ENCODE measurements at places on chromosomes 3 and 15. TPM values are rescaled to one million over a fixed set of nuclear protein-coding genes. Genes with fewer than 3 reads are reported as not detected.

Gene CRABP1
- total RNA-seq, result not detected

Gene CXCR6
- 0.32 TPM for total RNA-seq

Gene GOLGA6D
- not detected for total RNA-seq

Gene CCR8
- not detected for total RNA-seq

Gene RAB6B
- 42.4 TPM for total RNA-seq

Gene SLC6A6
- total RNA-seq, result 129 TPM

Gene MED12L
- total RNA-seq, result 5.5 TPM

Gene PRICKLE2
- total RNA-seq, result 12.4 TPM

Gene RFC4
- 6.4 TPM for total RNA-seq

Gene CYP11A1
- 2.5 TPM for total RNA-seq

Gene TGM4
- not detected for total RNA-seq

Gene STAB1
- total RNA-seq, result 52.2 TPM

Gene CCDC39
- not detected for total RNA-seq

Gene ROBO2
- total RNA-seq, result 0.11 TPM

Gene KBTBD12
- 36.6 TPM for total RNA-seq

DNA sequence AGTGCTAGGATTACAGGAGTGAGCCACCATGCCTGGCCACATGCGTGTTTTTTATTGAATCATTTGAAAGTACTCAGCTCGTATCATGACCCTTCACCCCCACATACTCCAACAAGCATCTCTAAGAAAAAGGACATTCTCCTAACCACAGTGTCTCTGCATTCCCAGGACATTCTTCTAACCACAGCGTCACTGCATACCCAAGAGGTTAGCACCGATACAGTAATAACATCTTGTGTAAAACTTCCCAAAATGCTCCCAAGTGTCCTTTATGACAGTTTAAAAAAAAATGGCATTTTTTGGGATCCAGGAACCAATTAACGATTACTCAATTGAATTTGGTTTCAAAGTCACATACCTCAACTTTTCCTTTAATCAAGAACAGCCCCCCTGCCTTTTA lies 39.6 kb downstream of the FLNB start:
- no peak for DNase-seq

GRCh38 chr3:177469216-177469615 lies 271.9 kb upstream of the TBL1XR1 start:
- DNase-seq, result no peak

- no peak for DNase-seq
Measured at GRCh38 chr3:16885593-16886302, 993 bp downstream of the PLCL2 start.

GRCh38 chr15:51754267-51754666 lies 2.9 kb downstream of the TMOD2 start:
- no peak for DNase-seq

- no peak for DNase-seq
Measured at GRCh38 chr15:36888011-36888992, 212.0 kb downstream of the MEIS2 start.

DNA sequence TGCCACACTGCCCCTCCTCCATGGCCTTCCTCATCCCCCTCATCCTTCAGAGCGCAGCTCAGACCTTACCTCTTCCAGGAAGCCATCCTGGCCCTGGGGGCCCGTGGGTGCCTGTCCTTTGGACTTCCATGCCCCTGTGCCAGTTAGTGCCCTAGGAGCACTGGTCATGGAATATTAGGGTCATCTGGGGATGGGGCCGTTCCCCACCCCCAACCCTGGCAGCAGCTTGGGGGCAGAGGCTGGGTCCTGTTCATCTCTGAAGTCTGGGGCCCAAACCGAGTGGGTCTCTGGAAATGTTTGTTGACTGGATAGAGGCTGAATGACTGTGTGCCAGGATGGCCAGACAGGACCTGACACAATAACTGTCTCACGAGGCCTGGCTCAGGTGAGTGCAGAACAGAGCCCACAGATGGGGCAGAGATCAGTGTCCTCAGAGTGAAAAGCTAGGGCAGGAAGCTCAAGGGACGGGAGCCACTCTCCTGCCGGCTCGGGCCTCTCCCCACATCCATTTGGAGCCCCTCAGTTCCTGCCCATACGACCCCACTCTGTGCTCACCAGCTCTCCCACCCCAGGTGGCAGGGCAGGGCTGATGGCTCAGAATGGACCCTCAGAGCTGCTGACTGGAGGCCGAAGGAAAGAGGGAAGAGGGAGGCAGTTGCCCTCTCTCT lies 62.5 kb downstream of the TLE3 start:
- peak; percentile 62 for DNase-seq

- DNase-seq, result peak; percentile 71
Measured at GRCh38 chr3:42544492-42545283, 37.1 kb downstream of the SEC22C start.

- DNase-seq, result no peak
Measured at GRCh38 chr3:187015903-187016638, 85.7 kb downstream of the ST6GAL1 start.

DNA sequence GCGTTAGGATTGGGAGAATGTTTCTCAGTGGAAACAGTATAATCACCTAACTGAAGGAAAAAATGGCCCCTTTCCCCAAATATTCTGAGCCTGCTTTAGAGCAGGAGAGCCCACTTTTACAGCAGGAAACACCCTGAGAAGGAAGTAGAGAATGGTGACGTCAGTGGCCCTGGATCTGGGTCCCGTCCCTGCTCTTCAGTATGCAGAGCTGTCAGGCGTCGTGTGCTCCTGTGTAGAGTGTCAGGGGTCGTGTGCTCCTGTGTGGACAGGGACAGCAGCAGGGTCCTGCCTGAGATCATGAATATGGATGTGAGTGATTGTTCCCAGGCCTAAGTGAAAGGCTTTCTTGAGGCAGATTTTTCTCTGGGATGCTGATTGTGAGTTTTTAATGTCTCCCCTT lies 45.2 kb downstream of the CGNL1 start:
- DNase-seq, result no peak

GRCh38 chr3:172103724-172104123 lies 64.3 kb downstream of the FNDC3B start:
- DNase-seq, result no peak

GRCh38 chr3:85433319-85433718 lies 474.5 kb downstream of the CADM2 start:
- DNase-seq, result no peak

GRCh38 chr15:39736412-39737195 lies 46.0 kb downstream of the FSIP1 start:
- no peak for DNase-seq

- DNase-seq, result peak; percentile 56
Measured at GRCh38 chr15:68411735-68412134, 20.2 kb downstream of the ITGA11 start.

DNA sequence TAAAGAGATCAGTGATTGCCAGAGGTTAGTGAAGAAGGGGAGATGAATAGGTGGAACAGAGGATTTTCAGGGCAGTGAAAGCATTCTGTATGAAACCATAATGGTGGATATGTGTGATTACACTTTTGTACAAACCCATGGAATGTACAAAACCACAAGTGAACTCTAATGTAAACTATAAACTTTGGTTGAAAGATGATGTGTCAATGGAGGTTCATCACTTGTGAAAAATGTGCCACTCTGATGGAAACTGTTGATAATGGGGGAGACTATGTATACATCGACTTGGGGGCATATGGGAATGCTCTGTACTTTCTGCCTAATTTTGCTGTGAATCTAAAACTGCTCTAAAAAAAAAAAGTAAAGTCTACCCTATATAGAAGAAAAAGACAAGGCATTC lies 68.7 kb upstream of the ARHGEF3 start:
- DNase-seq, result no peak

GRCh38 chr3:189292667-189293484 lies 121.1 kb downstream of the TPRG1 start:
- DNase-seq, result no peak

DNA sequence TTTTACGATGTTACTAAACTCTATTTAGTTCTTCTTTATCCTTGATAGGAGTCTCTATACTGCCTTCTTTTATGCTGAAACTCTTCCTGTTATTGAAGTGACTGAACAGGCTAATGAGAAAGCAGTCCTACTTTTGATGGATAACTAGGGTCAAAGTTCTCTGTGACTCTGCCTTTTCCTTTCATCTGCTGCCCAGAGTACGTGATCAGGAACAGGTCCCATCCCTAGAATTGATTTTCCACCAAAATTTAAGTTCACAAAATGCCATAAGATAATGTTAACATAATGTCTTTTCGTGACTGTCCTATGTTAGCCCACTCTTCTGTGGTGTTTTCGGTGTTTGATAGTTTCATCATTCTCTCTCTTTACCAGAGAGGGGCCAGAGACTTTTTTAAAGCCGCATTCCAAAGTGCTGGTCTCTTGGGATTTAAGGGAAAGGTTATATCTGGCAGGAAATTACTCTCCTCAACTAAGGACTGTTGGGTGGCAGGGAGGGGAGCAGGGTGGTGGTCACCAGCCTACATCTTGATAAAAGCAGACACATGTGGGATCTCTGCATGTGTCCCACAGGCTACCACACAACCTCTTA lies 50.3 kb upstream of the PLXND1 start:
- no peak for DNase-seq

GRCh38 chr3:9250236-9250635 lies 790 bp upstream of the SRGAP3 start:
- DNase-seq, result no peak

DNA sequence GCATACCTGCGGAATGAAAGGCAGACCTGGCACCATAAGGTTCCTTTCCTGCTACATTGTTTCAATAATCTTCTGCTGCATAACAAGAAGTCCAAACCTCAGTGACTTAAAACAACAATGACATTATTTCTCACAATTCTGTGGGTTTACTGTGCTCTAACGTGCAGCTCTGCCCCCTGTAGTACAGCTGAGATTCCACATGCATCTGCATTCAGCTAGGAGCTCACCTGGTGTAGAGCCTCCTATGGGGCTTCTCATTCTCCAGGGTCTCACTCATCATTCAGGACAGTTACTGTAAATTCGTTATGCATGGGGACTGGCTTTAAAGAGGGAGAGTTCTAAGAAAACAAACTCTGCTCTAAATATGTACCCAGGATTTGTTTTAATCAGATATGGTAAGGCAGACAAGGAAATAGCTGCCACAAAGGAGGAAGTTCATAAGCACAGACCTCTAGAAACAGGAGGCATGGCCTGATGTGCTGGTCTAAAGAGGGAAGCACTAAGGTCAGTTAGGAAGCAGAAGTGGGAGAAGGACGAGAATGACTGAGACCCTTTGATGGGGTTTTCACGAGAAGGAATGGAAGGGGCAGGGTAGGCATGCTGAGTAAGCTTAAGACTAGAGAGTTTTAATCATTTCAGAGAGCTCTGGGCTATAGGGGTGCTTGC lies 347.0 kb downstream of the NEK10 start:
- no peak for DNase-seq

DNA sequence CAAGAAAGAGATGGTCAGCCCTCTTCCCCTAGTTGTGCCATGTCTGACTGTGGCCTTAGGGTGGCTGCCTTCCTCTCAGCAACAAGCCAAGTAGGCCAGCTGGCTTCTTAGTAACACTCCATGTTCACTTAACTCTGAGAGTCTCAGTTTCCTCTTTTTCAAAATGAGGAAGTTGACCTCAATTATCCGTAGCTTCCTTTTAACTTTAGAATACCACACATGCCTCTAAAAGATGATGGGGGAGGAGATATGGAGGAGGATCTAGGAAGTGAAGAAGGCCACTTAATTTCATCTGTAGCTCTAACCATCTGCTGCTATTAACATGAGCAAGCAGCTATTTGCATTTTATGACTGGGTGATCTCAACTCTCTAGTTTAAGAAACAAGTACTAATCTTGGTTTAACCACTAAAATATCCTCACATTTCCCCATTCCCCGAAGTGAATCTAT lies 32.9 kb downstream of the CD200R1L start:
- no peak for DNase-seq

DNA sequence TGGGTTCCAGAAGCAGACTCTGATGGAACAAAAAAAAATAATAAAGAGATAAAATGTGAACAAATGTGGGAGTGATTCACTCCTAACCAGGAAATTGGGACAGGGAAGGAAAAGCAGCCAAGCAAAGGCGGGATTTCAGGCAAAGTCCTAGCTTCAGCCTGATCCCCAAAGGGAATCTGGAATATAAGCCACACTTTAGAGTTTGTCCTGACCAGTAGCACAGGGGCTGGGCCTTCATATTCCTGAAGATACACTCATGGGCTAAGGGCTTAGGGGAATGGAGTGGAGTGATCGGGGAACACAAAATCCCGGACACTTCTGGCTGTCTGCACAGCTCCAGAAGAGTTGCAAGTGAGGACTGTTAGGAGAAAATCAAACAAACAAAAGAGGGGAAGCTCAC lies 135.0 kb upstream of the COL8A1 start:
- DNase-seq, result no peak

DNA sequence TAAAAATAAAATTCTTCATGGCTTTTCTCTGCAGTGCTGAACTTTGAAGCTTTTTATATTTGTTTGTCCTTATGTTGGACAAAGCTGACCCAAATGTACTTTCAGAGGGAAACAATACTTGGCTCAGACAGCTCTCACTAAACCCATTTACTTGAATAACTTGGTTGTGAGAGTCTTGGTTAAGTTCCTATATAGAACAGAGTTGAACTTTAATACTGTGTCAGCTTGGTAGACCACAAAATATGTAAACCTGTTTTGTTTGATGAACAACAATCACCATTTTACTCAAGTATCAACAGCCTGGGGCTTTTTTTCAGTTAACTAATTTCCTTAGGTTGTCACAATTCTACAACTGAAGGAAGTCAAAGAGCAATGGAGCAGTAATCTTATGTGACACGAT lies 211.9 kb downstream of the CADM2 start:
- DNase-seq, result no peak

- no peak for DNase-seq
Measured at GRCh38 chr15:64703632-64703959, 71.8 kb downstream of the RBPMS2 start.

DNA sequence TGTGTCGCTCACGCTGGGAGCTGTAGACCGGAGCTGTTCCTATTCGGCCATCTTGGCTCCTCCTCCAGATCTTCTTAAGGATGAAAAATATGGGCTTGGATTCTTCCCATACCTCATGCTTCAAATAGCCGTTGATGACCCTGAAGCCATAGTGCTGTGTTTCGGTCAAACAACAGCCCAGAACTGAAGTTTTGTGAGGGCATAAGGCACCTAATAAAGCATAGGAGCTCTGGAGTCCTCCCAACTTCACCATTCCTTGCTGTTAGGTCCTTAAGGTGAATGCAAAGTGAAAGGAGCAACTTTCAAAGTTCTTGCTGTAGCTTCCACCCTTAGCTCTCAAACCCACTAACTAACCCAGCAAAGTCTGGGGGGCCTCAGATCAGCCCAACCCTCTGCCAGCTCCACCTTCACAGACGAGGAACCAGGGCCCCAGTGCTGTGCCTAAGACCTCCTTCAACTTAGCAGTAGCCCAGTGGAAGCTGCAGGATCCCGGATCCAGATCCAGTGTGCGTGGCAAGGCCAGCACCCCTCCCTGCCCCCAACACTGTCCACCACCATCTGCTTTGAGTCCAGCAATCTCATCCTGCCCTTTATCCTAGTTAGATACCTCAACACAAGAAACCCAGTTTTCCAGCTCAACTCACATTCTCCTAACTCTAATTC lies at the start of gene GRK7:
Gene GRK7, plus strand, starts transcription at position 321 of the 663 bp plus-strand sequence. CDS start 14,877 bp downstream, outside the sequence.
- no peak for DNase-seq

DNA sequence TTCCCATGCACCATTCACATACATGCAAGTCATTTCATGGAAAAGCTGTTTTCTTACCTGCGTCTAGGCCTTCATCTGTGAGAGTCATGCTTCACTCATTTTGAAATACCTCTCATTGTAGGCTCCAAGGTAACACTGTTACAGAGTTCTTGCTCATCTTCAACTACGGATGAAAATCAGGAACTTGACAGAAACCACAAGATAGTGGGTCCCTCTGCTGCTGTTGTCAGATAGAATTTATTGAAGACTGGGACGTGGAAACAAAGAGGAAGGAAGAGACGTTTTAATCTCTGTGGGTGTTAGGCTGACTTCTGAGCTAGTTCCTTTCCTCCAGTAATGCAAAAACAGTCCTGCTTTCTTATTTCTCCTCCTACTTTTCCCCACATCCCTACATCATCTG lies at the start of gene P2RY14:
Gene P2RY14, minus strand, starts transcription at position 313 of the 400 bp plus-strand sequence. CDS start 64,226 bp downstream, outside the sequence.
- no peak for DNase-seq

GRCh38 chr3:107690522-107691138 lies 167.9 kb downstream of the BBX start:
- no peak for DNase-seq
